ENCODE measurements at places on chromosomes 4 and X. TPM values are rescaled to one million over a fixed set of nuclear protein-coding genes. Genes with fewer than 3 reads are reported as not detected.

Gene ZIC3
- not detected for total RNA-seq

Gene LGI2
- under 0.01 TPM for total RNA-seq

Gene VCX
- not detected for total RNA-seq

Gene ZMAT1
- 0.29 TPM for total RNA-seq

Gene CTAG1A
- total RNA-seq, result not detected

Gene ANXA3
- 2.1 TPM for total RNA-seq

Gene PRDM8
- 5.0 TPM for total RNA-seq

Gene CXCL3
- total RNA-seq, result not detected

Gene PLXNB3
- 2.7 TPM for total RNA-seq

Gene EXOC1L
- total RNA-seq, result not detected

Gene FATE1
- not detected for total RNA-seq

Gene CNGA1
- not detected for total RNA-seq

Gene MXRA5
- 20.9 TPM for total RNA-seq

Gene GLOD5
- total RNA-seq, result not detected

Gene BGN
- total RNA-seq, result 210 TPM

Gene USP17L27
- total RNA-seq, result not detected

Gene CENPVL1
- total RNA-seq, result not detected

Gene UGT2B15
- not detected for total RNA-seq

Gene NEIL3
- 7.4 TPM for total RNA-seq

Gene FAM47A
- total RNA-seq, result not detected

Gene RENBP
- 6.5 TPM for total RNA-seq

Gene ODAPH
- not detected for total RNA-seq

Gene PRDX4
- 253 TPM for total RNA-seq

Gene VCX3A
- total RNA-seq, result not detected

Gene LANCL3
- 0.29 TPM for total RNA-seq

Gene FAM13A
- total RNA-seq, result 18.6 TPM

Gene POLN
- 4.1 TPM for total RNA-seq

Gene ZBTB33
- 20.0 TPM for total RNA-seq

Gene CXCL8
- total RNA-seq, result 1.5 TPM

Gene NALF2
- not detected for total RNA-seq

Gene UGT2B17
- not detected for total RNA-seq

Gene POU4F2
- total RNA-seq, result not detected

Gene TCEAL6
- total RNA-seq, result not detected

Gene MFAP3L
- total RNA-seq, result 8.0 TPM

Gene ZNF157
- under 0.01 TPM for total RNA-seq

Gene SPANXN3
- not detected for total RNA-seq

Gene HEPH
- total RNA-seq, result 64.5 TPM

Gene CXorf49
- total RNA-seq, result not detected

Gene GRPR
- not detected for total RNA-seq

Gene RAP2C
- 24.6 TPM for total RNA-seq

Gene UBA6
- total RNA-seq, result 60.8 TPM

Gene ZNF280C
- 5.4 TPM for total RNA-seq

Gene CDKL5
- 4.0 TPM for total RNA-seq

Gene RAB9B
- total RNA-seq, result 1.8 TPM

Gene PDGFRA
- total RNA-seq, result 316 TPM

Gene TAF7L
- 0.36 TPM for total RNA-seq

Gene SYN1
- total RNA-seq, result under 0.01 TPM

Gene MCF2
- 0.29 TPM for total RNA-seq

Gene ADAM29
- not detected for total RNA-seq

Gene IGBP1
- 88.1 TPM for total RNA-seq

Gene DMRTC1
- total RNA-seq, result not detected

Gene SMIM10
- total RNA-seq, result 7.1 TPM

Gene CCNA2
- total RNA-seq, result 8.0 TPM

Gene SSX2
- total RNA-seq, result not detected

Gene LARP7
- 32.2 TPM for total RNA-seq

Gene TXK
- total RNA-seq, result 0.72 TPM

Gene F8A3
- total RNA-seq, result 0.88 TPM

Data from osteoblast (primary cell).